Cortex of kidney (tissue), 1 donor: ENCODE measurements at places on chromosomes 6 and 20.

DNA sequence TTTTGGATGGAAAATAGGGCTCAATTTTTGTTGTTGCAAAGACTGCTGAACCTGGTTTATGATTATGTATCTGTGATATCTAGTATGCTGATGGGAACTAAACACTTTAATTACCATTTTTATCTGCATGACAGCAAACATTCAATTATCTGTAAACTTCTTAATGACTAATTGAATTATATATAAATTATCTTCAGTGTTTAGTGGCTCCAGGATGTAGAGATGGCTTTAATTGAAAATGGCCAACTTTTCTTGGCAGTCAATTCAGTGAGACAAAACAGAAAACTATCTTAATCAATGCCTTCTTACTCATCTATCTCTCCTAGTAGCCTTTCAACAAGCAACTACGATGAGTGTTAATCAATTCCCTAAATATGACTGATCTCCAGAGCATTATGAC, 591.3 kb downstream of the HACE1 start:
- DNase-seq: no peak

GRCh38 chr20:1278993-1279392, 12.9 kb downstream of the SNPH start:
- DNase-seq: no peak

DNA sequence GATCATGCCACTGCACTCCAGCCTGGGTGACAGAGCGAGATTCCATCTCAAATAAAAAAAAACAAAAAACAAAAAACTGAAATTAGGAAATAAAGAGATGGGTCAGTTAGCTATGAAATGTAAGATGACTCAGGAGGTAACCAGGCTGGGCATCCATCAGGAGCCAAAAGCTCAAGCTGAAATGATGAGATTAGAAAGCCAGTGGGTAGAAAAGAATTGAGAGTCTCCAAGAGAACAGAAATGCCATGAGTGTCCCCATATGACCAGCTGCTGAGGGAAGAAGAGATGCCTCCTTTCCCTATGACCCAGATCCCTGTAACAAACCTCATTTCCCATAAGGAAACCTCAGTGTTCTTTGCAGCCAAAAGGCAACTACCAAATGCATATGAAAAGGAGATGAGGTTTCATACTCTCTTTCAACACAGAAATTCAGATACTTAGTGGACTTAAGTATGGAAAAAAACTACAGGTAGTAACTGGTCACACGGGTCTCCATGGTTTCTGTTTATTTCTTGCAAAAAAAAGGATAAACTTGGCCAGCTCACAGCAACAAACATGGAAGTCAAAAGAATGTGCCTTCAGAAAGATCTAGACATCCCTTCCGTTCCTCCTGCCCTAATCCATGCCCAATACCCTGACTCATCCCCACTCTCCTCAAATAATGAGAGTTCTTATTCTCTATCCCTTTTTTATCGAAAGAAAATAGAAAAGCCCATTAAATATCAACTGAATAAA, 8.1 kb downstream of the ARHGAP18 start:
- DNase-seq: no peak

DNA sequence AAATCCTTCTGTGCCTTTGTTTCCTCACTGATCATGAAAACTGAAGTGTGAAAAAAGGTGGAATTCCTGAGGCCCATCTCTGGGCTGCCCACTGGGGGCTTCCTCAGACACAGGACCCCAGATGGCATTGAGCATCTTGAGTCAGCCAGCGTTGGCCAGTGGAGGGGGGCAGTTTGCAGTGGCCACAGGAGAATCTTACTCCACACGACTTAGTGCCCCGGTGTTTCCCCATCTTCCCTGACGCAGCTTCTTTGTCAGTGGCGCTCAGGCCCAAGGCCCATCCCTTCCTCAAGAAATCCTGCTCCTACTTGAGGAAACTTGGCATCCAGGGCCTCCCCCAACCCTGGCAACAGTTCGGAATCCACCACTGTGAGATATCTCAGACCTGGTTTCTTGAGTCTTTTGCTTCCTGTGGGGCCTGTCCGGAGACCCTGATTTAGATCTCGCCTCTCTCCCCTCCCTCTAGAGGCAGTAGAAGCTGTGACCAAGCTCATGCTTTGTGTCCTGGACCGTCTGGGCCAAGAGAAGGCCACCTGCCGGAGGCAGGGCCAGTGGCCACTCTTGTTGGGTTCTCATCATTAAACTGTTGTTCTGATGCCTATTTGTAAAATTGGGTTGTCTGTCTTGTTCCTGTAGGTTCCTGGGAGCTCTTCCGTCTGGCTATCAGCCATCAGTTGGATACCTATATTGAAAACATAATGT, 20.2 kb upstream of the DLGAP4 start:
- no peak for DNase-seq

DNA sequence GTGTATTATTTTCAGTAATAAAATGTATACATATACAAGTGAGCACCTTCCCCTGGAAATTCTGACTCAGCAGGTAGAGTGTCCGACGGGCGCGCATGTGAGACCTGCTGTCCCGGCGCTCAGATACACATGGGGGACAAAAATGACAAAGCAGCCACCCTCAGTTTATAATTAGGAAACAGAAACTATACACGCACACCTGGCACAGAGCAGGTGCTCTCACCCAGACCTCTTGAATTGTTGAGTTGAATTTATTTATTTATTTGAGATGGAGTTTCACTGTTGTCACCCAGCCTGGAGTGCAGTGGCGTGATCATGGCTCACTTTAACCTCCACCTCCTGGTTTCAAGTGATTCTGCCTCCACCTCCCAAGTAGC, 180.4 kb downstream of the ZDHHC14 start:
- no peak for DNase-seq

GRCh38 chr6:90336388-90336947, 39.8 kb upstream of the BACH2 start:
- no peak for DNase-seq

DNA sequence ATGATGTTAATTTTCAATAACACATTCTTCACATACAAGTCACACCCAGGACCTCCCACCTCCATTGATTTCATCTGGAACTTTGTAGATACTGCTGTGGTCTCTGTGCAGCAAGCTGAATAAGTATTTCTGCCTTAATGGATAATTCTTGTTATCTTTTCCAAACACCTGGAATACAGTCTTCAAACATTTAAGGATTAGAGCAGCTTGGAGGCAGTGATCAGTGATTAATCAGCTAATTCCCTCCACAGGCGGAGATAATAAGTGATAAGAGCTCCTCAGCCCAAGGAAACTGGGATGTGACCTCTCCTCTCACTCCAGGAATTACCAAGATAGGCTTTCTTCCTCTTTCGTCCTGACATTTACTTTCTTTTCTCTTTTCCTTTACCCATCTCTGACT, 110.7 kb downstream of the FIG4 start:
- DNase-seq: no peak

- DNase-seq: no peak
These were observed 177.5 kb upstream of the CST7 start for GRCh38 chr20:24771542-24772061.

- DNase-seq: no peak
These were observed 235.7 kb upstream of the ZNF217 start for GRCh38 chr20:53829255-53829723.
